ENCODE measurements at places on chromosomes 4 and X.

GRCh38 chr4:45453258-45453853 is 670.5 kb downstream of the GABRG1 start:
- no peak for DNase-seq

DNA sequence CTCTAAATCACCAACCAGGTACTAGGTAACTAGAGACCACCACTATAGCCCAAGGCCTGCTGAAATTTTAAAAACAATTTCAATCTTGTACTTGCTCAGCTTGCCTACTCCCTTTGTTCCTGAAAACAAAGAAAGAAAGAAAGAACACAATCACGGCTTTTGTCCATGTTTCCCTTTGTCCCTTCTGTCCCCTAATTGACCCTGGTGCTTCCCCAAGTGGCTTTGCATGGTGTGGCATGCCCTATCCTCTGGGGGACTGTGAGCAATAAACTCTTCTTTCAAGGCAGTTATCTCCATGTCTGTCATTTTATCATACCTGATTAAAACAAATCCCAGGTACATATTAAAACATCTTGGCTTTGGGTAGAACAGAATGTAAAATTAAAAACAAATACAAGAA is 94.8 kb downstream of the ARSJ start:
- DNase-seq, result no peak

- no peak for DNase-seq
Measured at GRCh38 chr4:40600850-40601249, 28.8 kb downstream of the RBM47 start.

- no peak for DNase-seq
Measured at GRCh38 chrX:37997096-37997495, 9.3 kb upstream of the SYTL5 start.

DNA sequence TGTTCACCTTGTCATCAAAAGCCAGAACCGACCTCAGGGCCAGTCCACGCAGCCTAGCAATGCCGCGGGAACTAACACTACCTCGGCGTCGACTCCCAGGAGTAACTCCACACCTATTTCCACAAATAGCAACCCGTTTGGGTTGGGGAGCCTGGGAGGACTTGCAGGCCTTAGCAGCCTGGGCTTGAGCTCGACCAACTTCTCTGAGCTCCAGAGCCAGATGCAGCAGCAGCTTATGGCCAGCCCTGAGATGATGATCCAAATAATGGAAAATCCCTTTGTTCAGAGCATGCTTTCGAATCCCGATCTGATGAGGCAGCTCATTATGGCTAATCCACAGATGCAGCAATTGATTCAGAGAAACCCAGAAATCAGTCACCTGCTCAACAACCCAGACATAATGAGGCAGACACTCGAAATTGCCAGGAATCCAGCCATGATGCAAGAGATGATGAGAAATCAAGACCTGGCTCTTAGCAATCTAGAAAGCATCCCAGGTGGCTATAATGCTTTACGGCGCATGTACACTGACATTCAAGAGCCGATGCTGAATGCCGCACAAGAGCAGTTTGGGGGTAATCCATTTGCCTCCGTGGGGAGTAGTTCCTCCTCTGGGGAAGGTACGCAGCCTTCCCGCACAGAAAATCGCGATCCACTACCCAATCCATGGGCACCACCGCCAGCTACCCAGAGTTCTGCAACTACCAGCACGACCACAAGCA is 898 bp downstream of the UBQLN2 start:
- DNase-seq, result peak; percentile 52

DNA sequence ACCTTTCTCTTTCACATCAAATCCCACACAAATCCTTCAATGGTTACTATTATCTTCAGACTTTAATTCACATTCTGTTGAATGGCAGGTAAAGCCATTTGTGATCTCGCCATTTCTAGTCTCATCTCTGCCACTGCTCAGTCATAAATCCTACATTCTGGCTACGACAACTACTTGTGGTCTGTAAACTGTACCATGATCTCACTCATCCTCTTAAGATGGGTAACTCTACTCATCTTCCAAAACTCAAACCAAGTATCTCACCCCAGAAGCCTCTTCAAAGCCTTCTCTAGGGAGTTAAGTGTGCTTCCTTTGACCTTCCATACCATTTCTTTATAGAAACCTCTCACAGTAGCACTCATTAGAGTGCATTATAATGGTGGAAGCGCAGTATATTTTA is 101.8 kb downstream of the NEK1 start:
- DNase-seq, result no peak

DNA sequence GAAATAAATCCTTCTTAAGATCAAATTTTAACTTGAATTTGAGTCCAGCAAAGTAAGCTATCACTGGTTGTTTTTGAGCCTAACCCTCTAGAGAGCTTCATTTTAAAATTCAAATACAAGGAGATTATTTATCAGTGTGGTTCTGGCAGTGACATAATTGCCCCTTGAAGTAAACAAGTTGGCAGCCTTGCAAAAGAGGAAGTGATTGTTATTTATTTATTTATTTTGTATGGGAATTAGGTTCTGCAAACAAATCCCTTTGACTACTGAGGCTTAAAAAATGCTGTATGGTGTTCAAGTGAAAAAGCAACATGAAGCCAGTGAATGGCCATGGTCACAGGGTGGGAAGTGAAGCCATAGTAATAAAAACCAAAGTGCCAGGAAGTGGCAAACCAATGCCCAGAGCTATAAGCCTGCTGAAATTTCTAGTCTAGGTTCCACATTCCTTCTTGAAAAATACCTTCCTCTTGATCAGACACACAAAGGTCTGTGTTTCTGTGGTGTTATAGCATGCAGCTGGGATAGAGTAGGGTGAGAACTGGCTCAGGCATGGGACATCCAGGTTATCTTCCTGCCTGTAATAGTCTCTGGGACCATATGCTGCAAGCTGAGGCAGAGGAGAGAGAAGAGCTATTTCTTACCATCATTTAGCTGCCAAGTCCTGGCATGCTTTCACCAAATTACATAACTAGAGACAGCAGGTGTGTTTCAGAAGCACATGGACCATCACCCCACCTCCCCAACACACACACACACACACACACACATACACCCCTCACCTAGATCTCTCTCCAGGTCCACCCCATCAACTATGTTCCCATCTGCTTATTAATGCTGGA is 47.1 kb upstream of the TSPAN7 start:
- no peak for DNase-seq

DNA sequence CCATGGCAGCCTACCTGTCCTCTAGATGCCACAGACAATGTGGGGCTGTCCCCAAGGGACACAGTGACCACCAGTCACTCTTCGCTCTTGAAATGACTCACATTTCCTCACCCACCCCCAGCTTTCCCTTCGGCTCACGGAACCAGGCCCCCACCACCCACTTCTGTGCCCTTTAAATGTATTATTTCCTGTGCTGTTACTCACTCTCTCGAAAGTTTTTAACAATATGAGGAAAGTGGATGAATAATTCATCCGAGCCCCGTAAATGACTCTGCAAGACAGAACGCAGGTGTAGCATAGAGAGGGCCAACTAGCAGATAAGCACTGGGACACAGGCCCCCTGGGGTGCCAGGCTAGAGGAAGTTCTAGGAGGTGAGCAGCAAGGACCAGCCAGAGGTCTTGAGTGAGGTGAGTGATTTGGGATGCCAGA is 179.5 kb upstream of the TBL1X start:
- DNase-seq, result no peak

DNA sequence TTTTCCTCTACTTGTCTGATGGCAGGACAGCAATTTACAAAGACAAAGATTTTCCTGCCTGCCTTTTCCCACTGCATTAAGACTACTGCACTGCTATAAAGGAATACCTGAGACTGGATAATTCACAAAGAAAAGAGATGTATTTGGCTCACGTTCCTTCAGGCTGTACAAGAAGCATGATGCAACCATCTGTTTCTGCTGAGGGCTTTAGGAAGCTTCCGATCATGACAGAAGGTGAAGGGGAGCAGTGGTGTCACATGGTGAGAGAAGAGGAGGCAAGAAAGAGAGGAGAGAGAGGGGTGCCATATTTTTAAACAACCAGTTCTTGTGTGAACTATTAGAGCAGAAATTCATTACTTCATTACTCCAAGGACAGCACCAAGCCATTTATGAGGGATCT is 617.1 kb upstream of the HTR2C start:
- DNase-seq, result no peak

DNA sequence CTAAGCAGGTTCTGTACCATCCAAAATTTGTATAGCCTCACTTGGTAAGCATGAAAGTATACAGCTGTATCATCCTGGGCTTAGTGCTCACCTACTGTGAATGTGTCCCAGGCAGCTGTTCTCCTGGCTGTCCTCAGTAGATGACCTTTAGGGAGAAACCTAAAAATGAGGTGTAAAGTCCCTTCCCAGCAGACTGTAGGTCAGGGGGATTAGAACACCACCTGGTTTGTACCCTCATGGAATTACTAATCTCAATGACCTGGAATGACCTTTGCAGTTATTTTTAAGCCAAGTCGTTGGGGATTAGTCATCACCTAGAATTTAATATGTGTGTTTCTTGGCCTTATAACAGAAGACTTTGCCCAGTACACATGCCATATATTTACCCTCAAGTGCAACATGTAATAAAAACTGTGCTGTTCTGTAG is 39.1 kb upstream of the MBTPS2 start:
- DNase-seq, result no peak

DNA sequence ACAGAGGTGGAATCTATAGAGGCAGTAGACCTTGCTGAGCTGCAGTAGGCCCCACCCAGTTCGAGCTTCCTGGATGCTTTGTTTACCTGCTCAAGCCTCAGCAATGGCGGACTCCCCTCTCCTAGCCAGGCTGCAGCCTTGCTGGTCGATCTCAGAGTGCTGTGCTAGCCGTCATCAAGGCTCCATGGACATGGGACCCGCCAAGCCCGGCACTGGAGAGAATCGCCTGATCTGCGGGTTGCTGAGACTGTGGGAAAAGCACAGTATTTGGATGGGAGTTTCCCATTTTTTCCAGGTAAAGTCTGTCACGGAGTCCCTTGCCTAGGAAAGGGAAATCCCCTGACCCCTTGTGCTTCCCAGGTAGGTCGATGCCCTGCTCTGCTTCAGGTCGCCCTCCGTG is 124.8 kb upstream of the KLF8 start:
- DNase-seq, result no peak

GRCh38 chr4:73213916-73214653 is 44.5 kb downstream of the ANKRD17 start:
- DNase-seq, result no peak

- DNase-seq, result no peak
Measured at GRCh38 chr4:2866891-2867290, 23.2 kb downstream of the ADD1 start.

DNA sequence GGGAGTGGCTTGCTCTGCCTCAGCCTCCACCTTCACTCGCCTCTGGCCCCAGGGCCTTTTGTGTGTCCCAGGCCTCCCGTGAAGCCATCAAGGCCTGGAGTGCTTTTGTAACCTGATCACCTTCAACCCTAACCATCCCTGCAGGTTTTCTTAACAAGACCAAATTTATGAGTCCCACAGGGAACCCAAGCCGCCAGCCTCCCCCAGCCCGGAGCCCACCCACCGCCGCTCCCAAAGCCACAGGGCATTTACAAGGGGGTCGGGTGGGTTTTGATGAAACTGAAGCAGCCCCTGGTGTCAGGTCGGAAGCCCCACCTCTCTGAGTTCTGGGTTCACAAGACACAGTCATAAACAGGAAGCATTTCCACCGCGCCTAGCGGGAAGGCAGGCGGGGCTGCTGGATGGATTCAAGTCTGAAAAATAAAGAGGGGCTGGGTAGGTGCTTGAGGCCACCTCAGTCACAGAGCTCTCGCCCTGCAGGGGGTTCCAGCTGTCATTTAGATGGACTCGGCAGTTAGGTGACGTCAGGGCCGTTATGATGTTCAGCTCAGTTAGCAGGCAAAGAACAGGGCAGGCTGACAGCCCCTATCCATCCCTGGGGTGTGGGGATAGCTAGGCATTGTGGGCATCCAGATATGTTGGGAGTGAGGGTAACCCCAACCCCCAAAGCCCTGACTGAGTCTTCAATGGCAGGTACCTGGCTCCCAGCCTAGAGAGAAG is 128.5 kb downstream of the BCOR start:
- no peak for DNase-seq

DNA sequence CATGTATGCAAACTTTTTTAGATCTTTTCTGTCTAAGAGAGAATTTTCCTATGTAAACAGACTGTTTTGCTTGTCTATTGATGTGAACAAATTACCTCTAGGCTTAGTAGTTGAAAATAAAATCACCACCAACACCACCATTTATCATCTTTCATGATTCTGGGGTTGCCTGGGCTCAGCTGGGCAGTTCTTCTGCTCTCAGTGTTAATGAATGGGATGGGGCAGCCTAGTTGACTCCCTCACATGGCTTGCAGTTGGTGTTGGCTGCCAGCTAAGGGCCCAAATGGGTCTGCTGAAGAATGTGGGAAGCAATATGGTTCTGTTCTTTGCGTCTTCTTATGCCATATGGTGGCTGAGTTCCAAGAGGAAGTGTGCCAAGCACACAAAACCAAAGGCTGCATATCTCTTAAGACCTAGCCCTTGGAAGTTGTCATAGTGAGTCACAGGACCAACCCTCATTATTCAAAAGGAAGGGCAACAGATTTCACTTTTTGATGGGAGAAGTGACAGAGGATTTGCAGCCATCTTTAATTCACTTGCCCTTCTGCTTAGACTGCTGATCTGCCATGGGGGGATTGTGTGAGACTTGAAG is 17.9 kb downstream of the REELD1 start:
- no peak for DNase-seq

DNA sequence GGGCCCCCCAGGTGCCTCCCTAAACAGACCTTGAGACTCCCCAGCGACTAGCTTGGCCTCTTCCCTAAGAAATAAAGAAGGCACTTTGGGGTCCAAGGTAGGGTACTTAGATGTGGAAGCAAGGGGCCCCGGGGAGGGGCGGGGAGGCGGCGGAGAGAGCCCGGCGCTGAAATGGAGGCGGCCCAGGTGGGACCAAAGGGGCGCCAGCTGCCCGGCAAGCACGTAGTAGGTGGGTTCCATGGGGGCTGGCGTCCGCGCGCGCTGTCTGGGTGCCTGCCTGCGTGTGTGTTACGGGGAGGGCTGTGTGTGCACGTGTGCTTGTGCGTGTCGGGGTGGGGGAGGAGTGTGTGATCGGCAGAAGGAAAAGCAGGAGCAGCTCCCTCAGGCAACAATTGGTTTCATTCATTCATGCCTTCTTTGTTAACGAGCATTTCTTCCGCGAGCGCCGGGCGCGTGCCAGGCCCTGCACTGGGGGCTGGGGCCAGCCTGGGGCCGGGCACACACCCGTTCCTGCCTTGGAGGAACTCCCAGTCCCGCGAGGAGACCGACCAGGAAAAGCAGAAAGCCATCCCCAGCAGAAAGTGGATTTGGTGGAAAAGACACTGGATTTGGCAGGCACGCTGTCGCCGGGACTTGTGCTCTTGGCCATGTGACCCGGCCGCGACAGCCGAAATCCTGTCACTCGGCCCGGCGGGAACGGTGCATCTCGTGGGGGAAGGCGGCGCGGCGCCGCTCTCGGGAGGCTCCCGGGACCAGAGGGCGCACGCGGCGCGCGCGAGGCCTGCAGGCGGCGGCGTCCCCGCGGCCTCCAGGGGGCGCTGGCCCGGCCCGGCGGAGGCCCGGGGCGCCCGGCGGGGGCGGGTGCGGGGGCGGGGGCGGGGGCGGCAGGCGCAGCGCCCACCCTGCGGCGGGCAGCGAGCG is 3.3 kb upstream of the DUSP9 start:
- no peak for DNase-seq

DNA sequence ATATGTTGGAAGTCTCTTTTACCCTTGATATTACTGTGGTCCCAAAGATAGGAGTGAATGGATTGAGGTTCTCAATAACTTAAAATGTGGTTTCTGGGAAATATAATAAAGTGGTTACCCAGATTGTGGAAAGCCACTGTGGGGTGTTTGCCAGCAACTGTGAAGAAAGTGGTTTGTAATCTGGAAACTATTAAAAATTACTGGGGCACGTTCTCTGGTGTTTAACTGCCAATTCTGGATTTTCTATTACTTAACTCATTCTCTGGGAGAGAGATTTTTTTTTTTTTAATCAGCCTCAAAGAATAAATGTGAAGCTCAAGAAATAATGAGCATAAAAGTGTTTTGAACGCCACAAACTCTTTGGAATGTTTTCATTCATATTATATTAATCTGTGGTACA is 4.9 kb upstream of the CXCL6 start:
- DNase-seq, result no peak
